Lung microvascular endothelial cell (primary cell): ENCODE measurements at places on chromosomes 1 and 21. TPM values are rescaled to one million over a fixed set of nuclear protein-coding genes. Genes with fewer than 3 reads are reported as not detected.

Gene PGLYRP4
- total RNA-seq: not detected in 2 replicates

Gene C1orf53
- total RNA-seq: 3.4 and 3.5 TPM in 2 replicates

Gene FAM163A
- under 0.01 and 0.22 TPM in 2 replicates for total RNA-seq

Gene CFAP107
- not detected in 2 replicates for total RNA-seq

Gene DPT
- total RNA-seq: not detected in 2 replicates

- peak; percentile 66 for DNase-seq
Observed at GRCh38 chr1:233180641-233181364, 114.7 kb downstream of the PCNX2 start.

DNA sequence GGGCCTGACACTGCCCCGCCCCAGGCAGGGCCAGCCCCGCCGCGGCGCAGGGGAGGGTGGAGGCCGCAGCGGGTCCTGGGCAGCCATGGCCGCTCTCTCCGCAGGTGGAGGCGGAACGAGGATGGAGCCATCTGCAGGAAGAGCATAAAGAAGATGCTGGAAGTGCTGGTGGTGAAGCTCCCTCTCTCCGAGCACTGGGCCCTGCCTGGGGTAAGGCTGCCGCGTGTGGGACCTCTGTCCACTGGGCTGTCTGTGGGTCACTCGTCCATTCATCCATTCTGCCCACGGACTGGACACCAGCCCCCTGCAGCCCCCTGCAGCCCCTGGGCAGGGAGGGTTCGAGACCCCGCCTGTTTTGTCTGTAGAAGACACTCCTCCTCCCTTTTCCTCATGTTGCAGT lies 18.4 kb upstream of the LRRC3 start:
- no peak for DNase-seq

DNA sequence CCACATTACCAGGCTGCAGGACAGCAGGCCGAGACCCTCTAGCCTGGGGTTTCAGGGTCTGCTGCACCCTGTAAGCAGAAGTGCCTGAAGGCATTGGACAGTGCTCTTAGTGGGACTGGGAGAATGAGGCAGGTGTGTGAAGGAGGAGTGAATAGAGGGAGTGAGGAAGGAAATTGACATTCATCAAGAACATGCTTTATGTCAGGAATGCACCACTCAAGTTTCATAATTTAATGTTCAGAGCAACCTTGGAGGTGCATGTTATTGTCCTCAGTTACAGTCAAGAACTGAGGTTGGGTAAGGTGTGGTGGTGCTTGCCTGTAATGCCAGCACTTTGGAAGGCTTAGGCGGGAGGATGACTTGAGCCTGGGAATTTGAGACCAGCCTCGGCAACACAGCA lies 11.7 kb upstream of the GPR37L1 start:
- no peak for DNase-seq

- peak; percentile 87 for DNase-seq
Observed at GRCh38 chr1:203769505-203770343, 4.7 kb downstream of the LAX1 start.

- no peak for DNase-seq
Observed at GRCh38 chr1:84427250-84428188, 29.2 kb downstream of the DNASE2B start.

- DNase-seq: no peak
Observed at GRCh38 chr1:225670806-225671733, 18.1 kb upstream of the ENAH start.

DNA sequence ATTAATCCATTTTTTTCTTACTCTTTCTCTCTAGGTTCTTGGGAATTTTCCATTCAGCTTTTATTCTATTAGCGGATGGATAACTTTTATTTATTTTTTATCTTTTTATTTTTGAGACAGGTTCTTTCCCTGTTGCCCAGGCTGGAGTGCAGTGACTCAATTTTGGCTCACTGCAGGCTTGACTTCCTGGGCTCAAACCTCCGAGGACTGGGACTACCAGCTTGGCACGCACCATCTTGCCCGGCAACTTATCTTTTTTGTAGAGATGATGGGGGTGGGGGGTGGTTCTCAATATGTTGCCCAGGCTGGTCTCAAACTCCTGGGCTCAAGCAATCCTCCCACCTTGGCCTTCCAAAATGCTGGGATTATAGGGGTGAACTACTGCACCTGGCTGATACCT lies 36.1 kb upstream of the CHIT1 start:
- no peak for DNase-seq

- DNase-seq: no peak
Observed at GRCh38 chr1:93322349-93322748, 23.4 kb upstream of the DR1 start.

- DNase-seq: peak; percentile 25
Observed at GRCh38 chr1:244137276-244137675, 86.2 kb downstream of the ZBTB18 start.

- DNase-seq: no peak
Observed at GRCh38 chr1:226066415-226067078, 4.0 kb downstream of the H3-3A start.

DNA sequence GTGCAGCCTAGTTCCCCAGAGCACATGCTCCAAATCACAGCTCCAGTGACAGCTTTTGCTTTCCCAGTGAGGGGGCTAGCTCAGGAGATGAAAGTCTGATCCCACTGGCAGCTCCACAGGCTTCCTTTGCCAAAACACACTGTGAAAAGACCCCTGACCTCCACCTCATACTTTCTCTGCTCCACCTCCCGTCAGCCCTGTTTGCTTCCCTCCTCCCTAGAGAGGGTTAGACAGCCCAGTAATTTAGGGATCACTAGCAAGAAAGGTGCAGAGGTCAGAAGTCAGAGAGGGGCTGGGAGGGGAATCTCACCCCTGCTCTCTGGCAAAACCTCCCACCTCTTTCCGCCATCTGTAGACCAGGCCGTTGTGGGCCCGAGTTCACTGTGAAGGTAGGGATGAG lies 62.8 kb downstream of the PLXNA2 start:
- DNase-seq: peak; percentile 50

DNA sequence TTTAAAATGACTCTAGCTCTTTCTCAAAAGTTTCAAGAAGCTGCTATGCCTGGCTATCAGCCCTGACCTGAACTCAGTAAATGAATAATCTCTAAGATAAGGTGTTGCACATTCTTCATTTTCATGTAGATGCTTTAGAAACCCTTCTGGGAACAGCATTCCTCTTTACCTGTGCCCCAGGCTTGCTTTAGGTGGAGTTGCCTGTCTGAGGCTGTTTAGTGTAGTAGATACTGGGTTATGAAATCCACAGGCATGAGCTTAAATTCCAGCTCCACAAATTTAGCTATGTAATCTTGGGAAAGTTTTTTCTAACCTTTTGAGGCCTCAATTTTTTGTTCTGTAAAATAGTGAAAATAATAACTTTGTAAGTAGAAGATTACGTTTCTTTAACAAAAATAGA lies 41.6 kb downstream of the ATP6V1G3 start:
- DNase-seq: no peak

DNA sequence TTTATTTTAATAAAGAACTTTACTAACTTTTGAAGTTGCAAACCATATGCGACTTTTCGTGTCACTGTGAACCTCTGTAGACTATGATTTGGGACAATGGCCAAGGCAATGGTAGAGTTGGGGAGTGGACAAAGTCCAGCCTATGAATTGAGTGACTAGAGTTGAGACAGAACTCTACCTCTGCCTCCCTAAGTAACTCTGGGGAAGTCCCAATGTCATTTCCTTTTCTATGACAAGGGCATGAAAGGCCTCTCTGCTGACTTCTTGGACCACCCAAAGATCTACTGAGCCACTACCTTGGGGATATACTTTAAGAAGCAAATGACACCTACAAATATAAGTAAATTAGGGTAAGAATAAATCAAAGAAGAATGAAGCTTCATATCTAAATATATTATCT lies 19.3 kb downstream of the BEND5 start:
- no peak for DNase-seq

GRCh38 chr1:116075990-116076389 lies 35.2 kb upstream of the MAB21L3 start:
- no peak for DNase-seq

GRCh38 chr1:67803380-67804279 lies 29.6 kb downstream of the GNG12 start:
- no peak for DNase-seq

DNA sequence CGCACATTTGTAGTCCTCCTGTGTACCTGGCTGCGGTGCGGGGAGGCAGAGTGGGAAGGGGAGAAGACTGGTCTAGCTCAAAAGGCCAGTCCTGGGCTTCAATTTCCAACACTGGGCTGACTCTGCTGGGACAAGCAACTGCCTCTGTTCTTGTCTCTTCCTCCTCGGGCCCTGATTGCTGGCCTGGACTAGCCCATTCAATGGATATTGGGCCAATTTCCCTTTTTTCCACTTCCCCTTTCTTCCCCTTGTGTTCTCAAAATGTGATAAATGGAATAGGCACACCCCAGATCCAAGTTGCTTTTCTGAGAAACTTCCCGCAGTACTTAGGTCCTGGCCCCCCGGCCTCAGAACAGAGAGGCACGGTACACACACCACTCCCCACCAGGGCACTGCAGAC lies 48.2 kb downstream of the SPSB1 start:
- no peak for DNase-seq

- no peak for DNase-seq
Observed at GRCh38 chr1:36322041-36322785, 1.2 kb downstream of the EVA1B start.

DNA sequence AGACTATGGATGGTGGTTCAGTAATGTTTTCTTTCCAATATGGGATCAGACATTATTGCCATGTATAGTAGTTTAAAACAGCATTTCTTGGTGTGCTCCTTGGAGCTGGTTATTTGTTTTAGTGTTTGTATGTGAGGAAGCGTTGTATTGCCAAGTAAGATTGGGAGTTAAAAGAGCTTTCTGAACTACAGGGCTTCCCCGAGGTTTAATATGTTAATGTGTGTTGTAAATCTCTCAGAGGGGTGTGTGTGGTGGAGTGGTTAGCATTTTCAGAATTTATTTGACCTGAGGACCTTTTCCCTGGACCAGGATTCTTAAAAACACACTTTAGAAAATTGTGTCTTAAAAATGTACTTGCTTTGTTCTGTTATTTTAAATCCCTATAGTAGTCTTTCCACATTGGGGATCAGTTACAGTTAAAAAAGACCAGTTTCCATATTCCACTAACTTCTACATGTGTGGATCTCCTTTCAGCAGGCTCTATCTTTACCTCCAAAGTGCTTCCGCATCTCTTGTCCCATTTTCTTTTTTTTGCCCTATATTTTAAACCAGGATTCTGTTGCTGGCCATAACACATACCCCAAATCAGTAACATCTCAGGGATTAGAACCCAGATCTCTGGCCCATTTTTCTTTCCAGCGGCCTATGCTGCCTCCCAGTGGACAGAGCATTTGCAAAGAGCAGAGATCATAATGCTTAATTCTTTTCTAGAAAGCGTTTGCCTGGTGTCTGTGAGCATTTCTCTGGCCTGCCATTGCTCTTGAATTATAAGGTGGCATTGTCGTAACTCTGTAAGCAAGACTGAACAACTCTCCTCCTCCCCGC lies 58.6 kb downstream of the PBX1 start:
- peak; percentile 21 for DNase-seq

DNA sequence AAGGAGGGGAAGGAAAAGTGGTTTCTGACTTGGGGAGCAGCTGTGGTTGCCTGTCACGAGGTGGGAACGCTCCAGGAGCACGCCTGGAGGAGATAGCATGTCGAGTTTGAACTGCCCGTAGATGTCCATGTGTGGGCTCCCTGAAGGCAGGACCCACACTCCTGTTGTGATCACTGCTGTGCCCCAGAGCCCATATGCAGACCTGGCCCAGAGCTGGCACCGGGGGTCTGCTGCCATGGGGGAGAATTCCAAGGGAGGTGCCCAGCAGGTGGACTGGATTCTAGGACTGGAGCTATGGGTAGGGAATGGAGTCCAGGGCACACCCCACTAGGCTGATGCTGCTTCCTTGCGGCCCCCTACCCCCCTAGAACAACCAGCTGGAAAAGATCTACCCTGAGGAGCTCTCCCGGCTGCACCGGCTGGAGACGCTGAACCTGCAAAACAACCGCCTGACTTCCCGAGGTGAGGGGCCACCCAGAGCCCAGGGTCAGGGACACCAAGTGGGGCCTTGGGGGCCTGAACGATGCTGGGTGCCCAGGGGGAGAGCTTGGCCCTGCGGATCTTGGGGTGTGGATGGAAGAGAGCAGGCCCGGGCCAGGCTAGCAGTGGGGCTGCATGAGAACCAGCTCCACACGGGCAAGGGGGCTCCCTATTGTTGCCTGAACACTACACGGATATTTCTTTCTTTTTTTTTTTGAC lies 9.3 kb downstream of the PODN start:
- DNase-seq: no peak

- no peak for DNase-seq
Observed at GRCh38 chr1:85320371-85321131, 44.1 kb upstream of the BCL10 start.

- no peak for DNase-seq
Observed at GRCh38 chr21:41169701-41170100, 1.7 kb downstream of the BACE2 start.

DNA sequence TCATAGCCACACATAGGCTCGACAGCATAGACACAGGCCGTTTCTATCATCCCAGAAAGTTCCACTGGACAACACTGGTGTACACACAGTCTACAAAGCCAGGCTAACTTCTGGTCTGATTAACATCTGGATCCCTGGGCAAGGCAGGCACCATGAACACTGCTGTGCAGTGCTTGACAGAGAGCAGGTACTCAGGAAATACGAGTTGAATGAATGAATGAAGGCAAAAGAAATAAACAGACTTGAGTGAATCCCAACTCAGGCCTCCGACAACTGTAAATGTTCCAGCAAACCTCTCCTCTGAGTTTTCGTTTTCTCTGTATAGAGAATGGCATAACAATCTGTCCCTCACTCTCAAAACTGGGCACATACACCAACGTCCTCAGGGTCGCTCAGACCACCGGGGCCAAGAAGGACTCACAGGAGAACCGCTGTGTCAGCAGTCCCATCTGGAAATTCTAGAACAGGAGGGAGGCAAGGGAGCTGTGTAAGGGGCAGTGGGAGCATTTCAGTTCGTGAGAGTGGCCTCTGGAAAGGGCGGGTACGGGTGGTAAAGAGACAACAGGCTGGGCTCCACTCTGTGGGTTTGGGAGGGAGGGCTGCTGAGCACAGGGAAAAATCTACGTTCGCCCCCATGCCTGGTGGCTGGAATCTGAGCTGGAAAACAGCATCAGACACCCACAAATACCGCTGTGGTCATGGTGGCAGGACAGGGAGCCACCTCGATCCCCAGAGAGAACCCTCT lies 15.1 kb upstream of the ECE1 start:
- no peak for DNase-seq

DNA sequence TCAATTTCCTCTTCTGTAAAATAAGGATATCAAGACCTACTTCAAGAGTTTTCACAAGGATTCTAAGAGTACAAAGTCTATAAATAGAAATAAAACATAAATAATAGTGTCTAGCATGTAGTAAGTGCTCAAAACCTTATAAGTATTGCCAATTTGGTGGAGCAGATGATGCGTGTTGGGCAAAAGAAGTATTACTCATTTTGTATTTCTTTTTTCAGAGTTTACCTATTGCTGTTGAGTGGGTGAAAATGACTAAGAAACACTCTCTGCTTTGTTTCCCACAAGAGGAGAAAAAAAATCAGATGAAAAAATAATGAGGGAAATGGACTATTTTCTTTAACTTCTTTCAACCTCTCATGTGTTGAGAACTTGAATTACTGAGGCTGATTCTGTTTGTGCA lies 103.3 kb upstream of the KCNK2 start:
- DNase-seq: no peak

DNA sequence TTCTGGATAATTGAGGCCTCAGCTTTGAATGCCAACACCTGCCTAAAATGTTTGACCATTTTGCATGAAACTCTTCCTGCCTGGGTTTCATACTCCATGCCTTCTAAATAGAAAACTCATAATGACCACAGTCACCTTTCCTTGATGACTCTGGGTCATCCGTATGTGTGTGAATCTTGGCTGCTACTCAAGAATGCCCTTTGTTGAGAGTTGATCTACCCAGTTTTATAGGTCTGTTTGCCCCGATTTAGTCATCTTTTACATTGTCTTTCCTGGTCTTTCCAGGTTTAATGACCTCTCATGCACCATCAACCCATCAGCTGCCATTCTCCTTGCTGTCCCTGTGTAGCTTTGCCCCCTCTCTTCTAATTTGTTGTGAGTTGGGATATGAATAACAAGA lies 2.7 kb upstream of the SLC5A9 start:
- no peak for DNase-seq
